Stimulated activated CD4-positive, alpha-beta T cell treated with anti-CD3 and anti-CD28 coated beads, TNF-alpha, amount 100 ng/mL, for 4 hours (primary cell): ENCODE measurements at places on chromosomes 1 and 21.

DNA sequence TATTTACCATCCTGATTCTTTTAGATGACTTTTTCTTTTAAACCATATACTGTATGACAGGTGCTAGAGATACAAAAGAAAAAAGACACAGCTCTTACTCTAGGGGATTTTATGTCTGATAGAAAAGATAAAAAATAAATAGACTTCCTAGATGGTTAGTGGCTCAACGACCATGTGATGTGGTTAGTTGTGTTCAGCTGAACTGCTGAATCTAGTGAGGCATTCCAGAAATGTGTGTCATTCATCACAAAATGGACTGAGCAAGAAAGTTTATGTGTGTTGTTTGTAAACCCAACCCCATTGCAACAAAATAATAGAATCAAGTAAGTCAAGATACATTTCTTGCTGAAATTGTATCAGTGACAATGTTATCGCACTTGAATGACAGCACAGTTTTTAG is 205.8 kb upstream of the LYPLAL1 start:
- DNase-seq = no peak

GRCh38 chr1:89822999-89823628 is 2.3 kb downstream of the LRRC8D start:
- DNase-seq = no peak

GRCh38 chr1:159743651-159744410 is 29.4 kb upstream of the CRP start:
- no peak for DNase-seq

DNA sequence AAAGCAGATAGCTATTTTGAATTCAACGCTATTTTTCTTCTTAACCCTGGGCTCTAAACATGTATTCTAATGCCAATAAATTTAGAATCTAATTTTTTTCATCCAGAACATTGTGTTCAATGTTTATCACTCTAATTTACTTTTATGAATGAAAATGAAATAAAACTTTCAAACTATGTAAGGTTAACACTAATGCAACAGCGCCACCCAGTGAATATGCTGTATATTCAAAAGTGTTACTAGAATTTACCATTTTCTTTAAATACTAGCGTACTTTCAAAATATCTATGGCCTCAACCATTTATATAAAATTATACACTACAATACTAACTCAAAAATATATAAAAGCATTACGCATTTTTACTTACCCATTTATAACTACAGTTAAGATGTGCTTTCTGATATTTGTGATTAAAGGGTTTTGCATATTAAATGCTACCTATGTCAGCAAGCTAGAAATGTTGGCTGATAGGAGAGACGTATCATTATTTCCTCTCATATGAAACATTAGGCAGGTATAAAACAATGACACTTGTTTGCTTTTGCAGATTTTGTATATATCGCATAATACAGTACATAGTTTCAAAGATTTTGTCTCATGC is 5.9 kb upstream of the NUF2 start:
- peak; percentile 10 for DNase-seq

- no peak for DNase-seq
These were observed 397.9 kb upstream of the NR5A2 start for GRCh38 chr1:199629624-199630023.

- no peak for DNase-seq
These were observed 96.3 kb upstream of the ST6GALNAC5 start for GRCh38 chr1:76770979-76771378.

DNA sequence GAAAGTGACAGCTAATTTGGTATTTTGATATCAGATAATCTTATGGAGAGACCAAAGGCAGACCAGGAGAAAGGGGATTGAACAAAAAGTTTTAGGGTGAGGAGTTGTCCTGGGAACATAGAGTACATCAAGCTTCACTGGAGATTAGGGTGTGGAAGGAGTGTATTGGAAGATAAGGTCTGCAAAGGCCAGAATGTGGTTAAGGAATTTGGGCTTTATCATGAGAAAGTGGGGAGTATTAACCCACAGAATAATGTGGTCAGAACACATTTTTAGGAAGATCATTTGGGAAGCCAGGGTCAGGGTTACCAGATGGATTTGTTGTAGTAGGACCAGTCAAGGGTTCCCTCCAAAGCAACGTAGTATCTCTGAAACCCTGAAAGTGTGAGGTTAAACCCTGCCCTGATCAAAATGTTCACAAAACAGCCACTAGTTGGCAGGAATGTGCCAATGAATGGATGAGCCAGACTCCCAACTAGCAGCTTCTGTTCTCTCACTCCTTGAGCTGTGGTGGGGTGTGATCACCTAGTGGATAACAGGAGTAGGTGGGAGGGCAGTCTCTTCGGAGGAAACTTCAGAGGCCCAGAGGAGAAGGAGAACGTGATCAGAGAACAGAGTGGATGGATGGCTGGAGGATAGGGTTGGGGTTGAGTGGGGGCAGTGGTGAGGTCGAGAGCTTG is 35.8 kb downstream of the SLC2A1 start:
- DNase-seq = peak; percentile 29

GRCh38 chr1:89905395-89906058 is 84.7 kb downstream of the LRRC8D start:
- DNase-seq = no peak

GRCh38 chr1:62288224-62288623 is 31.0 kb downstream of the KANK4 start:
- DNase-seq = no peak

- no peak for DNase-seq
These were observed 212.3 kb upstream of the DPYD start for GRCh38 chr1:98133131-98133530.

DNA sequence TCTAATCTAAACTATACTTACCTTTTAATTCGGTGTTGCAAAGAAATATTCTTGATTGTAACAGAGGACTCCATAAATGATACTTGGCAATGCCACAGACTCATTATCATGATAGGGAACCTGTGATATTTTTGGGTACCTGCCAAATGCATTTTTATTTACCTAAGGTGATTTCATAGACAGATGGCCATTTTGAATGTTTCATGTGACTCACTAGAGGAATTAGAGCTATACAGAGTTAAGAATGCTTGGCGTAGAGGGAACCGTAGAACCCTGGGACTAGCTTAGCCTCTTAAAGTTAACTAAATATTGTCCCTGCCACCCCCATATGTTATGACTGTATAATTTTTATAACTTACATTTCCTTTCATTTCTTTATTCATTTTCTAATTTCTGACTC is 136.1 kb downstream of the DISP1 start:
- DNase-seq = no peak

DNA sequence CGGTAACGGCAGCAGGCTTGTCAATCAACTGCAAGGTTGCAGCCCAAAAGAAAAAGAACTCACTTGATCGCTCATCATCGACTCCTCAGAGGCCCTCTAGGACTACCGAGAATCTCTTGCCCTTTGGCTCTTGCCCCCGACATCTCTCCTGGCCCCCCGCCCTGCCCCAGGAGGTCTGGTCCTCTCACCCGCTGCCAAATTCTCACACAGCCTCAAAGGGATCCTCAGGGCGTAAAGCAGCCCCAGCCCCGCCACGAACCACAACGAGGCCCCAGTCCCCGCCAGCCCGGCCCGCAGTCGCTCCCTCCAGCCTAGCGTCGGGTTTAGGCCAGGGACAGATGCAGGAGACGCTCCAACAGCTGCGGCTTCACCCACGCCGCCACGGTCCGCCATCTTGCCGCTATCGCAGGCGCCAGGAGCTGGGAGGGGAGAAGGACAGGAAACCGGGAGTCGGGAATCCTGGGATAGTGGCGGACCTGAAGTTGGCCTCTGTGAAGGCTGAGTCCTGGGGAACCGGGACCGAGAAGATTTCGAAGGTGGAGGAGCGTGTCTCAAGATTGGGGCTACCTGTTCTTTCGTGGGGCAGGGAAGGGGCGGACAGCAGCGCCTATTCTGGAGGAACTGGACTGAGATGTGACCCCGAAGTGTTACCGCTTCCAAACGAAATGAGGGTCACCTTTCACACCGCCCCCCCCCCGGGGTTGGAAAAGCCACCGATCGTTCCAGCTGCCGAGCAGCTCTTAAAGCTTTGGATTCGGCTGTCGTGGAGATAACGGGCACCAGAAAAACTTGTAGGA is at the start of gene ST7L:
Gene ST7L, minus strand, starts transcription at position 421 of the 797 bp plus-strand sequence. Its CDS starts 28 bp downstream, at position 393.
- DNase-seq = peak; percentile 44
